ENCODE measurements at places on chromosomes 4 and X. TPM values are rescaled to one million over a fixed set of nuclear protein-coding genes. Genes with fewer than 3 reads are reported as not detected.

Gene TMPRSS11D
- not detected for total RNA-seq

Gene FAM184B
- 0.05 TPM for total RNA-seq

Gene FAM47A
- not detected for total RNA-seq

Gene PGAM4
- total RNA-seq: 0.56 TPM

Gene RNF175
- total RNA-seq: not detected

Gene CLDN34
- not detected for total RNA-seq

GRCh38 chr4:76895619-76896018 is 2.3 kb downstream of the SOWAHB start:
- no peak for DNase-seq

DNA sequence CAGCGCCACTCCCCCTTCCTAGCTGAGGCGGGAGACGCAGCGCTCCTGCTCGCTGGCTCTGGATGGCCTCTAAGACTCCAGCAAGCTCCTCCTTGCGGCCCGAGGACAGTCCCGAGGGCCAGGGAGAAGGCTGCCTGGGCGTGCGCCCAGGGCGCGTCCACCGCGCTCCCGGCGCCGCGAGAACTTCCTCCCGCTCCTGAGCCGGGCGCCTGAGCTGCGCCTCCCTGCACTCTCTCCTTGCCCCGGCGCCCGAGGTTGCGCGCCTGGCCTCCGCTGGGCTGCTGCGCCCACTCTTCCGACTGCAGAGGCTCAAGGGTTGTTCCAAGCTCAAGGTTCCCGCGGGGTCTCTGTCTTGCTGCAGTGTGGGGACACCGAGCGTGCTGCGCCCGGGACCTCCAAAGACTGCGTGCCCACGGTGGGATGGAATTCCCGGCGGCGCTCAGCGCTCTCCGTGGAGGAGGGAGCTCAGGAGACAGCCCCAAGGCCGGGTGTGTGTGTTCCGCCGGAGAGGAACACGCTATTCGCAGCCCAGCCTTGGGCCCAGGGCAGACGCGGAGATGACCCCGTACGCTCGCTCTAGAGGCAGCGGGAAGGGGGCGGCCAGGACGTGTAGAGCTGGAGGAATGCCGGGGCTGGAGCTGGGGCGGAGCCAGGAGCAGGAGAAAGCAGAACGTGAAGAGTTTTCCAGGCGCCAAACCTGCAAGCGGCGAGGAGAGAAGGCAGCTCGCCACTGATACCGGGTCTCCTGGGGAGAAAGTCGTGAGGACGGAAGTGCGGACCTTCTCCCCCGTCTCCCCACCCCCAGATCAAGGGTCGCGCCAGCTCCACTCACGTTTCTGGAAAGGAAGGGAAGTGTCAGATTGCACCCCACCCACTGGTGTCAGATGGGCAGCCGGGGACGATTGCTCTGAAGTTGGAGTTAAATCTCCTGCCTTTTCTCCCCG is at the start of gene ARHGAP6:
ARHGAP6 (minus strand) TSS at position 753 of the 944 bp plus-strand sequence. CDS start 1,092 bp downstream, outside the sequence.
- no peak for DNase-seq

GRCh38 chr4:27096142-27096824 is 235.6 kb downstream of the STIM2 start:
- DNase-seq: no peak

- DNase-seq: no peak
These were observed 1.3 kb upstream of the CCKAR start for GRCh38 chr4:26491449-26492170.

DNA sequence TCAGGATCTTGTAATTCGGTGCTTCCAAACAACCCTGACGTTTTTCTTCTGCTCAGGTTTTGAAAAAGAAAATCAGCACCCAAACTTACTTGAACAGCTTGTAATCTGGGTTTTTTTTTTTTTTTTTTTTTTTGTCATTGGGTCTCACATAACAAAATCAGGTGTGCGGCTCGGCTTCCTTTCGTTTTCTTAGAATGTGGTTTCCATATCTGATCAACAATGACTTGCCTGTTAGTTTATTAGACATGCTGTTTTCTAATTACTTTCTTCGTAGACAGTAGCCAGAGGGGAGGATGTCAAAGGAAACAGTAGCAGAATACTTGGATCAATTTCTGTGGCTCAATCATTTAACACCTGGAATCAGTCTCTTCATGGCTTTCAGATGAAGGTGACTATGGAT is 890 bp upstream of the FREM3 start:
- DNase-seq: peak; percentile 8

DNA sequence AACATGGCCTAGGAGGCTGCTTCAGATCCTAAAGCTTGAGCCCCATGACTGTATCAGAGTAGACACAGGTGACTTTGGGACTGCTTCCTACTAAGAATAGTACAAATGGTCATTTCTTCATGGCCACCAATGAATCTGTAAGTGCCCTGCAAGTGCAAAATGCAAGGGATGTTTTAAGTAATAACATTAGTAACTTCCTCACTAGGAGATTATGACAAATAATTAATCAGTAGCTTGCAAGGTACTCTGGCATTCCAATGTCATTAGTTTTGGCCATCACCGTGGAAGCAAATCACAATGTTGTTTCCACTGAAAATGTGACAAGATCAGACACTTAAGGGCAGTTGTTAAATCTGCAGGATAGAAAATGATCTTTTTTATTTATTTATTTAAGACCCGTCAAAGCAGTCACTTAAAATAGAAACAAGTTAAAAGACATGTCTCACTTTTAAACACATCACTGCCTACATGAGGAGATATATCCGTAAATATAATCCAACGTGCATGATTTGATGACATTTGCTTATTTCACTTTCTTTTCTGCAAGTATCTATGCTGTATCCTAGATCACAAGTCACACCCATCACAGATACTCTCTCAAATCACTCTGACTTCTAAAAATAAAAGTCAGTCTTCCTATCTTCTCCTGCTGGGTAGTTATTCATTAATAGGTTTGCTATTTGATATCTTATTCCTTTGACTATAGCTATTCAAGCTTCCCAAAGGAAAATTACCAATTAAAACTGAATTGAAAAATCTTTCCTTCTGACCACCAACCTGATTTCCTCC is 400.6 kb downstream of the IL15 start:
- DNase-seq: no peak

- no peak for DNase-seq
These were observed 45.6 kb downstream of the FHL1 start for GRCh38 chrX:136192839-136193414.

DNA sequence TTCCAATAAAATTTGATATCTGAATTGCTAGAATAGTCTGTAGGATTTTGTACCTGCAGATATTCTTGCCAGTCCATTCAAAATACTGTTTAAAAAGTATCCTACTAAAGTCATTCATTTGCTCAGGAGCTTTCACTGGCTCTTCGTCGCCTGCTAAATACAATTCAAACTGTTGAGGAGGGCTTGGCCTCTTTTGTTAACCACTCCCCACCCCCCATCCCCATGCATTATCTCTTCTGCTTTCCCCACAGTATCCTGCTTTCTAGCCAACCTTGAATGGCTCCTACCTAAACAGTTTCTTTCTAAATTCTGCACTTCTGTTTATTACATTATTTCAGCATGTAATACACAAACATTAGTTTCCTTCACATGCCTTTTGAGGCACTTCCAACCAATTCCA is 230.8 kb downstream of the CPE start:
- DNase-seq: no peak

- no peak for DNase-seq
These were observed 157.6 kb downstream of the HNRNPD start for GRCh38 chr4:82216219-82216618.

GRCh38 chrX:155766321-155766720 is 114.8 kb upstream of the VAMP7 start:
- DNase-seq: no peak

DNA sequence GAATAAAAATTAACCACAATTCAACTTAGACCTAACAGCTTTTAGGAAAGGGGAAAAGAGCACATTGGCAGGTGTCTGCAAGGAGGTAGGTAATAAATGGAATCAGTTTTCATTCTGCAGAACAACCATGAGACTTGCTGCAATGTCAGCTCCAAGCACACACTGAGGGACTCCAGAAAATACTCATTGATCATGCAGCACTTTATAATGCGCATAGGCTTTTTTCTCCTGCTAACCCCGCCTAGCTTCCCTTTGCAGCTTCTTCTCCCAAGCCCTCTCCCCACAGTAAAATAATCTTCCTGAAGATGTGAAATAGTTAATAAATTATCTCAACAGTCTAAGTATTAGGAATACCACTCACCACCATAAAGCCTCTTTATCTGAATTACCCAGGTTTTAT is 36.9 kb downstream of the ANKRD17 start:
- no peak for DNase-seq

- DNase-seq: no peak
These were observed 12.8 kb downstream of the ATXN3L start for GRCh38 chrX:13307041-13307440.

DNA sequence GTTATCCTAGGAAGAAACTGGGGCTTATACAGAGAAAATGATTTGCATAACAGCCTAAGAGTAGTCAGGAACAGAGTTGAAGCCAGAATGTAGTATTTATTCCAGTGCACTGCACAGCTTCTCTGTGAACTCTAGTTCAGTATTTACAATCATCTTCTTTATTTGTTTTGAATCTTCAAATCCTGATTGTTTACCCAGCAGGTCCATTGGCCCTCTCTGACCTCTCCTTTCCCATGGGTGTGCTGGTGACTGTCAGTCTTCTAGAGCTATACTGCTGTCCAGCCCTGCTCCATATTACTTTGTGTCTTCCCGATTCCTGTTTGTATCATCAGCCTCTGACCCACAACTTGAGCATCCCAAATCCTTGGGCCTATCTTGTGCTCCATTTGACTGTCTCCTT is 301.9 kb upstream of the HS3ST1 start:
- no peak for DNase-seq

All from activated CD8-positive, alpha-beta T cell treated with anti-CD3 and anti-CD28 coated beads for 36 hours (primary cell).